ENCODE measurements at places on chromosomes 5 and 9.

- no peak for DNase-seq
These were observed 29.7 kb upstream of the FAM169A start for GRCh38 chr5:74895906-74896305.

GRCh38 chr9:131060900-131061630, 35.3 kb upstream of the AIF1L start:
- DNase-seq = no peak

- DNase-seq = no peak
These were observed 5.7 kb downstream of the AGGF1 start for GRCh38 chr5:77035950-77036349.

GRCh38 chr9:74120470-74120869, 376.7 kb upstream of the RORB start:
- DNase-seq = no peak

DNA sequence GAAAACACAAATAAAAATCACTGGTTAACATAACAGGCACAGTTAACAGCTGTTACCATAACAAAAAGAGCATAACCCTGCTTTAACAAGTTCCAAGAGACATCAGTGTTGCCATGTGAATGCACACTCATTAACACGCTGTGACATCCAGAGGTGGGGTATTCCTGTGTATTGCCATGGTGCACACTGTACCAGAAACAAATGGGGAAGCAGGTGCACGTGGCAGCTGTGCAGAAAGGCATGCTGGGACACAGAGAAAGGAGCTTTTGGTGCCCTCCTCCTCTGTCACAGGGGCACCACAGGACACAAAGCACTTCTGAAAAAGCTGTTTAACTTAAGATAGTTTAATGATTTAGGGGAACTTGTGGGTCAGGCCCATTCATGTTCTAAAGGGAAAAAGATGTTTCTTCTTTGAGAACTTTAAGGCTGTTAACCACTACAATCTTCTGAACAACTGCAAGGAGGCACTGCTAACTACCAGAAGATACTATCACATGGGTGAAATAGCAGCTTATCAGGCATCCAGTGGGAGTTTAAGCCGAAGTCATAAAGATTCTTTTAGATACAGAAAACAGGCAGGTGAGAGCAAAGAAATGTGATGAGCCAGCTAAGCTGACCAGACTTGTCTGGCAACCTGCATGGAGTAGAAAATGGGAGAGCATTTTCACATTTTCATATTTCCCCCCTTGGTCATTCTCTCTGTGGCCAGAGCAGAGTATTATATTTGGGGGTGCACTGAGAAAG, 56.4 kb upstream of the GOLPH3 start:
- DNase-seq = no peak

GRCh38 chr5:88685591-88686541, 197.1 kb downstream of the MEF2C start:
- DNase-seq = no peak

- DNase-seq = no peak
These were observed 74.2 kb upstream of the GRAMD2B start for GRCh38 chr5:126348855-126349635.

GRCh38 chr5:164002628-164003027, 497.2 kb downstream of the MAT2B start:
- no peak for DNase-seq

DNA sequence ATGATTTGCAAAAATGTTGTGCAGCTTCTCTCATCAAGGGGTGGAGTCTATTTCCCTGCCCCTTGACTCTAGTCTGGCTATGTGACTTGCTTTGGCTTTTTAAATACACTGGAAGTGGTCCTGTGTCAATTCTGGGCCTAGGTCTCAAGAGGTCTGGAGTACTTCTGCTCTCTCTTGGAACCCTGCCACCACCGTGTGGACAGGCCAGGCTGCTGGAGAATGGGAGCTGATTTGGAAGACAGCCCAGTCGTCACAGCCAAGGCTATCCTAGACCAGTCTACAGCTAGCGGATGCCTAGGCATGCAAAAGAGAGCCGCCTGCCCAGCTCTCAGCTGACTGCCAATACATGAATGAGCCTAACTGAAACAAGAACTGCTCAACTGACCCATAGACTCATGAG, 56.7 kb upstream of the CLINT1 start:
- DNase-seq = no peak

GRCh38 chr5:72283358-72283757, 36.7 kb downstream of the MRPS27 start:
- DNase-seq = no peak

GRCh38 chr9:93593144-93593658, 16.8 kb downstream of the PHF2 start:
- DNase-seq = no peak

GRCh38 chr9:123725389-123725788, 204.5 kb downstream of the DENND1A start:
- no peak for DNase-seq

- no peak for DNase-seq
These were observed 103.2 kb upstream of the SPATA31D4 start for GRCh38 chr9:81824802-81825730.

DNA sequence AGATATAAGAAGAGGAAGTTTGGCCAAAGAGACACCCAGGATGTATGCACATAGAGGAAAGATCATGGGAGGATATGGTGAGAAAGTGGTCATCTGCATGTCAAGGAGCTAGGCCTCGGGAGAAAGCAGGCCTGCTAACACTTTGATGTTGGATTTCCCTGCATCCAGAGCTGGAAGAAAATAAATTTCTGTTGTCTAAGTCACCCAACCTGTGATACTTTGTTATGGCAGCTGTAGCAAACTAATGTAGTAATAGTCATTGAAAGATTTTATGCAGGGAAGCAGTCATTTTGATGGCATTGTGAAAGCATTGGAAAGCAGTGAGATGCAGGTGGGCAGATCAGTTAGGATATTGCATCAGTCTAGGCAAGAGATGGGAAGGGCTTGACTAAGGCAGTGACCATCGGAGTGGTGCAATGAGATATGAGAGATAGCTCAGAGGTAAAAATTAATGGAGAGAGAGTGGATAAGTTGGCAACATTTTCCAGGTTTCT, 24.5 kb upstream of the FOCAD start:
- no peak for DNase-seq

DNA sequence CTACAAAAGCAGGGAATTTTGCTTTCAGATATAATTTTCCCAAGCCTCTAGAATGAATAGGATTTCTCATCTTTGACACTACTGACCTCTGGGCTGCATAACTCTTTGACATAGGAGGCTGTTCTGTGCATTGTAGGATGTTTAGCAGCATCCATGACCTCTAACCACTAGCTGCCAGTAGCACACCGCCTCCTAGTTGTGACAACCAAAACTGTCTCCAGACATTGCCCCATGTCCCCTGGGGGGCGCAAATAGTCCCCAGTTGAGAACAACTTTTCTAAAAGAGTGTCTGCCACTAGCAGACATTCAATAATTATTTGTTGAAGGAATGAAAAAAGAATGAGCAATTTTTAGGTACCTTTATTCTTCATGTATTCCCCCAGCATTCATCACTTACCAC, 51.8 kb downstream of the POU4F3 start:
- DNase-seq = no peak

DNA sequence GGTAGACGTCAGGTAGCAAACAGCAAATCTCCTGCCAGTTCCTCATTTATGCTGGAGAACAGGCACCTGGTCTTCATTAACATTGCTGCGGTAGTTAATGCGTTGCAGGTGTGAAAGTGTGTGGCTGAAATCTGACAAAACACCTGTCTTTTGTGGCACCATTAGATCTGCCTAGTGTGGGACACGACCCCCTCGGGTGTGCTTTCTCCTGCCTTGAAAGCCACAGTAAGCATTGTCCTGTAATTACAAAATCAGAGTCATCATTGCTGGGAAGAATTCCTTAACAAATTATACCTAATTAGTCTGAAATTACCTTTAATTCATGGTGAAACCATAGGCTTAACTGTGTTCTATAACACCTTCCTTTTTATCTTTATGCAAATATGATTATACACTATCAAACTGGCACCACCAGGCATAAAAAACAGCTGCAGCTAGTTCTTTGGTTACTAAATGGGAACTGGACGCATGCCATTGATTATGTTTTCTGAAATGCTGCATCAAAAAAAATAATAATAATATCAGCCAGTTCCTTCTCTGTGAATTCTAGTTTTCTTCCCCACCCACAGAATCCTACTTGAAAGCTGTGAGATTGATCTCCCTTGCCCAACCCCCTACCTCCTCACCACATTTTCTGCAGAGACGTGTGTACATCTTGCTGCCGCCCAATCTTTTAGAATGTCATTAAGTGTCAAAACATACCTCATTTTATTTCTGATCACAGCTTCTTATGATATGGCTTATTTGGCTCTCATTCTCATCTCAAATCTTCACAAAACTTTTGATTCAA, 374.0 kb downstream of the NFIB start:
- no peak for DNase-seq

- no peak for DNase-seq
These were observed 101.7 kb upstream of the FST start for GRCh38 chr5:53378590-53379247.

DNA sequence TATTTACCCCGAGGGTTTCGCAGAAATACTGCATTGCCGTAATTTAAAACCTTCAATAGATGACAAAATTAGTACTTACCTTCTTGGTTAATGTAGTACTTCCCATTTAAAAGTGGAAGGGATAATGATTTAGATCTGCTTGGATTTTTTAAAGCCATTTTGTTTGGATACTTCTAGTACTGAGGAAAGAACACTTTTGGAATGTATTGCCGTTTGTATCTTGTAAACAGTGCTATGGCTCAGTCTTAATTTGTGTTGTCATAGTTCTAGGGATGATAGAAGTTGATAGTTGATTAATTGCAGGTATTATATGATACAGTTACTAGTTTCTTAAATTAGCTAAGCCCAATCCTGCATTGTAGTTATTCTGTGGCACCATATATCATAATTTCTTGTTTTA, 33.1 kb downstream of the TNPO1 start:
- DNase-seq = no peak

DNA sequence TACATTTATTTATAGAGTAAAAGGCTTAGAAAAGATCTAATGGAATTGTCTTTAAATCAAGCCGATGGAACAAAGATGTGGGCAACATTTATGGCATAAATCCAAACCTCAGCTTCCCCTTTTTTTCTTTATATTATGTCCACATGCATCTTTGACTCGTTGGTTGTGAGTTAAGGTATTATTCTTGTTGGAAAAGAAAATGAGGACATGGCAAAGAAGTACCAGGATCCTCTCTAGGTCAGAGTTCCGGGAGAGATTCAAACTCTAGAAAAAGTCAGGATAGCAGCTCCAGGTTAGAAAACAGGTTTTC, 508 bp upstream of the NME5 start:
- no peak for DNase-seq

DNA sequence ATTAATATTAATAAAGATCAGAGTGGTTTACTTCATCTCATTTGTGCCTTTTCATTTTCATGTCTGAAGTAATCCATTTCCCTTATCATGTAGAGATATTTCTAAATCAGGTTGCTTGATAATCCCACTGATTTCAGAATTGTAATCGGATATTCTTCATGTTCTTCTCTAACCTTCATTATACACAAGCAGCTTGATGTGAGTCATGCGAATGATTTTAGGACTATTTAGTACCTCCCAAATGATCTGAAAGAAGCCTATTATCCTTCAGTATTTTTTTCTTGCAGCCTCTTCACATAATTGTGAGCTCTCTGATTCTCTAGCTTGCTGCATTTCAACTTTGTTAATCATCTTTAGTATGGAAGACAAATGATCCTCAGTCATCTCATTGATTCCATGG, 182.0 kb downstream of the GIN1 start:
- DNase-seq = no peak

- no peak for DNase-seq
These were observed 1.8 kb upstream of the PROP1 start for GRCh38 chr5:177997846-177998245.

- no peak for DNase-seq
These were observed 17.2 kb downstream of the ENHO start for GRCh38 chr9:34505370-34506120.

- DNase-seq = no peak
These were observed 123.3 kb upstream of the MVB12B start for GRCh38 chr9:126203313-126203712.

GRCh38 chr9:69743930-69744329, 15.9 kb downstream of the PTAR1 start:
- DNase-seq = no peak

GRCh38 chr5:56175488-56175887, 57.6 kb downstream of the ANKRD55 start:
- DNase-seq = no peak

DNA sequence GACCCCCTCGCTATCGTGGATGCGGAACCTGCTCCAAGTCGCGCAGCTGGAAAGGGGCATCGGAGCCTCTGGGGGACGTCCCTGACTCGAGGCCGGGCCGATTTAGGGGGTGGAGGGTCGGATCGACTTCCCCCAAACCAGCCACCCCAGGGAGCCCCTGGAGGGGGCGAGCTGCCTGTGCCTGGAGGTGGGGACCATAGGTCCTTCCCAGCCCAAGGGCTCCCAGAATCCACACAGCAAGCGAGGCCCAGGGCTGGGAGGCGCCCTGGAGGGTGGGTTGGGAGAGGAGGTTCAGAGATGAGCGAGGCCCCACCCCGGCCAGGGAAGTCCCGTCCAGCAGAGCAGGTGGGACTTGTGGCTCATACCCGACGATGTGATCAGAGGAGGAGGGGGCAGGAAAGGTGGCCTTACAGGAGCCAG, 147.6 kb downstream of the GAPVD1 start:
- DNase-seq = no peak

DNA sequence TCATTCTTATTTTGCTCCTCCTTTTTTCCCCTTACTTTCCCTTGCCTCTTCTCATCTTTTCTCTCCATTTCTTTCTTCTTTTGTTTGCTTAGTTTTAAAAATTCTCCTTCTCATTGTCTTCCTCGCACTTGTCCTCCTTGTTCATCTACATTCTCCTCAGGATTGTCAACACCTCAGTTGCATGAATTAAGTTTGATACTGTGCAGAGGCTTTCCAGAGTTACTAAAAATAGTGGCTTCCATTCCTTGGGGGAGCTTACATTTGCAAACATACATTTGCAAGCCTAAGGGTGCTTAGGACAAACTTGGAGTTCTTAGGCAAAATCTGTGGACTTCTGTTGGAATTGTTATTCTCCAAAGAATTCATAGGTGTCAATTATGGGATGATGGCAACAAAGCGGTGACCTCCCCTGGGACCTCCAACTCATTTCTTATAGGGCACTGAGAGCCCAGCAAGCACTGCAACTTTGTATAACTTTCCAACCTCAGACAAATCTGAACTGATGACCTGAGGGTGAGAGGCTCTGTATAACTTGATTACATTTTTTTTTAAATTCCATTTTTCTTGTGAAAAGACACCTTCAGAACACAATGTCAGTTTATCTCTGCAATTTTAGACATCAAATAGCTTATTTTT, 371.4 kb downstream of the TMEM38B start:
- DNase-seq = no peak

Measured in stimulated activated CD4-positive, alpha-beta T cell treated with anti-CD3 and anti-CD28 coated beads, Interleukin-1b, Interleukin-23, amount 100 ng/mL, for 4 hours (primary cell).